ENCODE measurements at places on chromosomes 7 and 10. TPM values are rescaled to one million over a fixed set of nuclear protein-coding genes. Genes with fewer than 3 reads are reported as not detected.

The SEC24C gene
- 66.5 TPM for total RNA-seq

- H3K27ac ChIP-seq = peak overlapping the region; percentile 57
- H3K27me3 ChIP-seq = no peaks in the 10 kb centered on the region
- peaks cover 6% of the 10 kb centered on the region for H3K4me1 ChIP-seq
- no peak overlapping the region for H3K4me3 ChIP-seq
- peak; percentile 34 for DNase-seq
Observed at GRCh38 chr7:115352375-115352774, 430.5 kb downstream of the MDFIC start.

DNA sequence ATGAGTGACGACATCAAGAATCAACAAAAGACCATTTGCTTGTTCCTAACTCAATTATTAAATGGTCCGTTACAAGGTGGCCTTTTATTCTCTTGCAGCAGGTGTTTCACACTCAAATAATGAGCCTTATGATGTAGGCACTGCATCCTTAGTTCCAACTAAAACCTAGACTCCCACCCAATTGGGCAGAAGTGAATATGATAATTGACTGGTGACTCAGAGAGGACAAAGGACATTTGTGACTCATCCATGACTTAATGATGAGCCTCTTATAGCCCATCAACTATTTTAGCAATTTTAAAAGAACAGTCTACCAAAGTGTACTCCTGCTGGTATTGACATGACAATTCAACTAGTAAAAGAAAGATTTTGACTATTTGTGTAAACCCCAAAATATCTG lies 1027.8 kb upstream of the PHF14 start:
- H3K27ac ChIP-seq = no peak overlapping the region
- H3K27me3 ChIP-seq = no peaks in the 10 kb centered on the region
- H3K4me3 ChIP-seq = no peak overlapping the region
- no peaks in the 10 kb centered on the region for H3K4me1 ChIP-seq

The CCDC7 gene
- 4.8 TPM for total RNA-seq

The C10orf143 gene
- total RNA-seq = not detected

DNA sequence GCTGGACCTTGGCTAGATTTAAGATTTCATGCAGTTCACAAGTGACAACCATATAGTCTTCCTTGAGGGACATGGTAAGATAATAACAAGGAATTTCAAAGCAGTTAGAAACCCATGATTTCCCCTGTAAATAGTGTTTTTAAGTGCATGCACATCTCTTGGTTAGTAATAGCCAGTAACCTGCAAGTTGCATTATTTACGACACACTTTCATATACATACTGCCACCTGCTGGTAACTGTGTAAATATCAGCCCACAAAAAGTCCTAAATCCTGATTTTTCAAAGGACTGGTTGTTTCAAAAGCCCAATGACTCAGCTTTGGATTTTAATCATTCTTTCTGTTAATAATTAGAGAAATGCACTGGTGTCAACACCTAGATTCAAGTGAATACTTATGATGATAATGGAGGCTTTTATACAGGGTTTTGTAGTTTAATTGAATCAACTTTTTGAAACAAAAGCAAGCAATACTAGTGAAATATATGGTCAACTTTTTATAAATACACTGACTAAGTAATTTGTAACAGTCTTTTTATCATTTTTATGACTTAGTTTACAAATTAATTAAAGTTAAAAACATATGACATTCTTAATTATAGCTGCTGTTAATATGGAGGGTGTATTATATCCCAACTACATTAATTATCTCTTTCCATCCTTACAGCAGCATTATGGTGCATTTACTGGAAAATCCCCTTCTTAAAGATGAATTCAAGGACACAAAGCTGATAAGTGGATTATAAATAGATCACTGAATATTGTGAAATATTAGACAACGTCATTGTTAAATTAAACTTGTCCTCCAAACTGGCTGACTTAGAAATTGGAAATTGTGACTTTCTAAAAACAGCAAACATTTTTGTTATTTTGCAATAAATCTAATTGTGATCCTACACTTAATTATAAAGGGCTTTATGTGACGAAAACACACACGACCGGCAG lies 367.7 kb upstream of the SEMA3D start:
- no peak overlapping the region for H3K4me3 ChIP-seq
- H3K4me1 ChIP-seq = no peaks in the 10 kb centered on the region
- no peak for DNase-seq

The FZD1 gene
- total RNA-seq = 9.9 TPM

The TBXAS1 gene
- total RNA-seq = 7.0 TPM

DNA sequence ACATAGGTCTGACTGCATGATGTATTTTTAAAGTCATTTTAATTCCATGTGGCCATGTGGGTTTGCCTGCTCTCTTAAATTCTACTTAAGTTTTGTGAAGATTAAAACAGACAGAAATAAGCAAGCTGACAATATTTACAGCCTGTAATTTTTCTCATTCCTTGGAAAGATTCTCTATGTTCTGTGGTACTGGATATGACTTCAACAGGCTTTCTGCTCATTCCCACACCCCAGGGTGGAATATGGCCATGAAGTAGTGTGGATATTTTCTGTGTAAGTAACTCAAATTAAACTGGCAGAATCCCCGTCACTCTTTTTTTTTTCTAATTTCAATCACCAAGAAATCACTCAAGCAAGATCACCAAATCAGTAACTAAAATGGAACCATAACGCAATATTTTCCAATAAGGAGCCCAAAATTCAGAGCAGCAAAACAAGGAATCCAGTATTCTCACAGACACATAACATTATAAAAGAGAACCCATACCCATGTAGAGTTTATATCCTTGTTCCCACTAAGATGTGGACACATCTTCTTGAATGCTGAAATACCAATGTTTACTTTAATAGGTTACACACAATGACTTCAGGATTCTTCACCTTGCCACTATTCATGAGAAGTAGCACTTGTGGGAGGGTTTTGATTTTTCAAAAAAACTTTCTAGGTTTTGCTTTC lies 5.7 kb downstream of the HOXA5 start:
- H3K4me3 ChIP-seq = no peak overlapping the region
- no peak overlapping the region for H3K27ac ChIP-seq
- no peak for DNase-seq
- peaks cover 53% of the 10 kb centered on the region for H3K4me1 ChIP-seq
- H3K36me3 ChIP-seq = 0 out of 2 replicates have a peak, but pooled peaks cover 3% of the 10 kb centered on the region
- no peaks in the 10 kb centered on the region for H3K27me3 ChIP-seq

- no peak overlapping the region for H3K4me3 ChIP-seq
- no peak overlapping the region for H3K27ac ChIP-seq
- DNase-seq = no peak
- H3K4me1 ChIP-seq = peaks cover 13% of the 10 kb centered on the region
- H3K36me3 ChIP-seq = no peaks in the 10 kb centered on the region
Observed at GRCh38 chr10:69220507-69220906, 375 bp downstream of the HKDC1 start.

The UCN3 gene
- not detected for total RNA-seq

The MEOX2 gene
- not detected for total RNA-seq

The UNC5B gene
- 0.94 TPM for total RNA-seq

- no peak for DNase-seq
- no peaks in the 10 kb centered on the region for H3K4me1 ChIP-seq
- H3K4me3 ChIP-seq = no peak overlapping the region
Observed at GRCh38 chr7:24290004-24290641, 6.1 kb downstream of the NPY start.

- no peaks in the 10 kb centered on the region for H3K36me3 ChIP-seq
- H3K4me3 ChIP-seq = no peak overlapping the region
- H3K4me1 ChIP-seq = no peaks in the 10 kb centered on the region
- no peak for DNase-seq
Observed at GRCh38 chr7:54689394-54690049, 69.5 kb downstream of the SEC61G start.

The GIMAP2 gene
- total RNA-seq = not detected

GRCh38 chr7:83769407-83769806 lies 120.5 kb upstream of the SEMA3E start:
- no peak for DNase-seq
- no peaks in the 10 kb centered on the region for H3K4me1 ChIP-seq
- H3K36me3 ChIP-seq = no peaks in the 10 kb centered on the region
- no peak overlapping the region for H3K27ac ChIP-seq
- no peaks in the 10 kb centered on the region for H3K27me3 ChIP-seq
- no peak overlapping the region for H3K4me3 ChIP-seq

- H3K27me3 ChIP-seq = peaks cover 13% of the 10 kb centered on the region
- H3K36me3 ChIP-seq = no peaks in the 10 kb centered on the region
- H3K27ac ChIP-seq = no peak overlapping the region
- no peaks in the 10 kb centered on the region for H3K4me1 ChIP-seq
- no peak overlapping the region for H3K4me3 ChIP-seq
Observed at GRCh38 chr10:71134732-71135211, 77.6 kb upstream of the UNC5B start.

The FKBP6 gene
- total RNA-seq = not detected

DNA sequence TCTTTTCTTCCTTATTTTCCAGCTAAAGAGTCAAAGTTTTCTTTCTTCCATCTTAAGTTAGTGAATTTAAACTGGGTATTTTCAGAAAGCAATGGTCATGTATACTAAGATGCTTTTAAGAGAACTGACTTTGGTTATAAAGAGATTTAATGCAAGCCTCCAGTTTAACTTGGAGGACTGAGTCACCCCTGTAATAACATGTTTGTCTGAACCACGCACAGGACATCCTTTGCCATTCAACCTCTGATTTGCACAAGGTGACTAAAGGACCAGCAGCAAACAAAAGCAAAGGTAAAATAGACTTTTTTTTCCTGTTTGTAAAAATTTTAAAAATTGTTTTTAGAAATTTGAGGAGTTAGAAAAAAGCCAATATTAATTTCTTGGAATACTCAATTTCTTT lies 2.9 kb downstream of the HYAL4 start:
- H3K27me3 ChIP-seq = no peaks in the 10 kb centered on the region
- H3K4me1 ChIP-seq = no peaks in the 10 kb centered on the region
- no peak overlapping the region for H3K4me3 ChIP-seq
- no peak overlapping the region for H3K27ac ChIP-seq

- no peak for DNase-seq
- no peaks in the 10 kb centered on the region for H3K27me3 ChIP-seq
- no peak overlapping the region for H3K27ac ChIP-seq
- no peaks in the 10 kb centered on the region for H3K4me1 ChIP-seq
- H3K4me3 ChIP-seq = no peak overlapping the region
Observed at GRCh38 chr10:106436123-106436715, 728.3 kb downstream of the SORCS1 start.

DNA sequence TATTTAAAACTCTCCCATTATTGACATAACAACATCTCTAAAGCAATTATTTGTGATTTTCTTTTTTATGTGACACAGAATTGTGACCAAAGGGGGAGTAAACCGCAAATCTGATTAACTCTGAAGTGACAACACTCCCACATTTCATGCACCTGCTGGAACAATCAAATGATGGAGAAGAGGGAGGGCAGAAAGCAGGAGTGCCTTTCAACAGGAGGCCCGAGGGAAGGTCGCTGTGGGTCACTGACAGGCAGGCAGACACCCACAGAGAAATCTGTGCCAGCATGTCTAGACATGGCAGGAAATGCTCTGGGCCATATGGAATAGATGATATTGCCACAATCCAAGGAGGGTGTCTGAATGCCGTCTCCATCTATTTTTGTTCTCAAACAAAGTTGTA lies 247.3 kb downstream of the DOCK4 start:
- H3K27ac ChIP-seq = no peak overlapping the region
- H3K36me3 ChIP-seq = no peaks in the 10 kb centered on the region
- no peaks in the 10 kb centered on the region for H3K27me3 ChIP-seq
- no peaks in the 10 kb centered on the region for H3K4me1 ChIP-seq
- no peak overlapping the region for H3K4me3 ChIP-seq
- no peak for DNase-seq

DNA sequence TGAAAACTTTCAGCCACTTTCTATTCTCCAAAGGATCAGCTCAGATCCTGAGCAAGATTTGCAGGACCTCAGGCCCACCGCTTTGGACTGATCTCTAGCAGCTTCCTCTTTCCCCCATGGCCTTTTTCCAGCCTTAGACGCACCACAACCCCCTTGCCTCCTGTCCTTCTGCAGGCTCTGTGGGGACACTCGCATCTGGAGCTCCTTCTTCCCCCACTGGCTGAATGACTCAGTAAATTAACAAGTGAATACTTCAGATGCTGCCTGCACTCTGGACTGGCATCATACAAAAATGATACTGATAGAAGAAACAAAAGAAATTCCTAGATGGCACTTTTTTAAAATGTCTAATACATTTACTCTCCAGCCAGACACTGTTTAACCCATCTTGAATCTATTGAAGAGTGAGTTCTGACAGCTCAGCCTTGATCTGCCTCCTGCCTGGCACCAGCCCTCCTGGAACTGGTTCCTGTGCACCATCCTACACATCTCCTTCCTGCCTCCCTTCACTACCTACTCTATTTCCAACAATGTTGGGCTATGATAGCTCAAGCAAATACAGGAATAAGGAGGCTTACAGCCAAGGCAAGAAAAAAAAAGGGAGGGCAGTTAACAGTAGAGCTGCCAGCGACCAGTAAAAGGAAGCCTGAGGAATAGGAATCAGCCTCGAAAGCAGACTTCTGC lies 3.3 kb downstream of the FRMPD2 start:
- H3K4me3 ChIP-seq = no peak overlapping the region
- no peaks in the 10 kb centered on the region for H3K36me3 ChIP-seq
- H3K27ac ChIP-seq = no peak overlapping the region
- peaks cover 7% of the 10 kb centered on the region for H3K4me1 ChIP-seq
- DNase-seq = no peak

GRCh38 chr7:27661811-27662489 lies 733 bp downstream of the HIBADH start:
- peaks cover 12% of the 10 kb centered on the region for H3K4me1 ChIP-seq
- no peak for DNase-seq
- H3K36me3 ChIP-seq = peaks cover 11% of the 10 kb centered on the region
- peak overlapping the region; percentile 51 for H3K27ac ChIP-seq
- no peaks in the 10 kb centered on the region for H3K27me3 ChIP-seq

- H3K27me3 ChIP-seq = no peaks in the 10 kb centered on the region
- peak overlapping the region; percentile 93 for H3K4me3 ChIP-seq
- H3K36me3 ChIP-seq = peaks cover 44% of the 10 kb centered on the region
- H3K4me1 ChIP-seq = peaks cover 93% of the 10 kb centered on the region
- H3K27ac ChIP-seq = peak overlapping the region; percentile 100
- peak; percentile 98 for DNase-seq
Observed at GRCh38 chr7:48088559-48089045, 463 bp upstream of the UPP1 start.

- H3K4me3 ChIP-seq = no peak overlapping the region
- DNase-seq = no peak
- H3K36me3 ChIP-seq = peaks cover 75% of the 10 kb centered on the region
- H3K27ac ChIP-seq = no peak overlapping the region
- no peaks in the 10 kb centered on the region for H3K27me3 ChIP-seq
Observed at GRCh38 chr7:55493408-55493807, 78.9 kb downstream of the VOPP1 start.
